CD4-positive, alpha-beta T cell treated with Interleukin-17A for 1 hour (primary cell): ENCODE measurements at places on chromosomes 2 and 18.

DNA sequence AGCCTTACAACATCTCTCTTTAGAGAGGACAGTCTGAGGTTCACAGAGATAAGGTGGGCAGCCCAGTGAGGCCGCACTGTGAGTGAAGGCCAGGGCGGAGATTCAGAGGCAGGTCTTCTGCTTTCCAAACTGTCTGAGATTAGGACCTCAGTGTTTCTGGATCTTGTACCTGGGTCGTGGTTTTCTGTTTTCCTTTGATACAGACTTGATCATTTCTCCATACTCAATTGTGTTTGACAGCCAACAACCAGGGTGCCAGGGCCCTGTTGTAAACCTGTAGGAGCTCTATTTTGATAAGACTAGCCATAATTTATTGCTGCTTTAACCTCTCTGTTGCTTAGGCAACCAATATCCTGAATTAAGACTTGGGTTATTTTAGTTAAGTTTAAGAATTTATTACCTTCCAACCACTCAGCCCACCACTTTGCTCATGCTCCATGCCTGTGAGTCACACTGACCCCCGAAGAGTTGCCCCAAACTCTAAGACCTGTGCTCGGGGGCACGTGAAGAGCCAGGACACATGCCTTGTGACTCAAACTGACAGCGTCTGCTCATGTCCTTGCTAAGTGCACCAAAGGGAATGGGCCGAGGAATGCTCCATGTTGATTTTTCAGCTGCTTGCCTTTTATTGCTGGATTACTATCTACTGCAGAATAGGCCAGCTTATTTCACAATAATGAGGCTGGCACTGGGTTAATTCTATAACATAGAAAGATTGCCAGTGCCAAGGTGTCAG lies 248.6 kb downstream of the BCL2 start:
- no peak for DNase-seq

- no peak for DNase-seq
Measured at GRCh38 chr2:46886268-46887027, 29.2 kb downstream of the MCFD2 start.

DNA sequence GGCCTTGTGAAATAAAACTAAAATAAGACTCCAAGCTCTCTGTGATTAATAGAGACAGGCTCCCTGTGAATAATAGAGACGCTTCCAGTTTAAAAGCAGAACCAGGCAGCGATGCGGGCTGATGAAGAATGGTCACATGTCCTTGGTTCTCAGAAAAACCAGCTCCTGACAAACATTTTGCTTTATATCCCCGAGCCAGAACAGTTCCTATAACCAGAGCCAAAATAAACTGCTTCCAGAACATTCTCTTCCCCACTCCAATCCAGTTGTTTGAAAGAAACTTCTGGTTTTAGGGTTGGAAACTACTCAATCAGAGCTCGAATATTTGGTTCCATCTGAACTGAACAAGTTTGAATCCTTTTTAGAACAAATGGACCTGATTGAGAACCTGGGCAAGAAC lies 213.7 kb downstream of the TSN start:
- no peak for DNase-seq

DNA sequence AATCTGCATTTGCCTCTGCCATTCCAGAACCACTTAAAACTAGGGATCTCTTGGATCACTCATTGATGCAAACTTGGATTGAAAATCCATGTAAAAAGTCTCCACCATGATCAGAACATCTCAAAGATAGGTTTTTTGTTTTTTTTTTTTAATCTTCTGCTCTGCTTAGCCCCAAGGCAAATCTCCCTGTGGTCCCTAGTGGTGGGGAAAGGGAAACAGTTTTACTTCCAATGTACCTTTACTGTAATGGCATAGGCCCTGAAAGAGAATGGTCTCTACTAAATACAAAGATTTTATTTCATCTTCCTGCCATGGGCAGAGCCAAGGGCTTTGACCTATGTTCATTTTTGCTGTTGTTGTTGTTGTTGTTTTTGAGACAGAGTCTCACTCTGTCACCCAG lies 78.4 kb downstream of the KANSL1L start:
- DNase-seq, result no peak

DNA sequence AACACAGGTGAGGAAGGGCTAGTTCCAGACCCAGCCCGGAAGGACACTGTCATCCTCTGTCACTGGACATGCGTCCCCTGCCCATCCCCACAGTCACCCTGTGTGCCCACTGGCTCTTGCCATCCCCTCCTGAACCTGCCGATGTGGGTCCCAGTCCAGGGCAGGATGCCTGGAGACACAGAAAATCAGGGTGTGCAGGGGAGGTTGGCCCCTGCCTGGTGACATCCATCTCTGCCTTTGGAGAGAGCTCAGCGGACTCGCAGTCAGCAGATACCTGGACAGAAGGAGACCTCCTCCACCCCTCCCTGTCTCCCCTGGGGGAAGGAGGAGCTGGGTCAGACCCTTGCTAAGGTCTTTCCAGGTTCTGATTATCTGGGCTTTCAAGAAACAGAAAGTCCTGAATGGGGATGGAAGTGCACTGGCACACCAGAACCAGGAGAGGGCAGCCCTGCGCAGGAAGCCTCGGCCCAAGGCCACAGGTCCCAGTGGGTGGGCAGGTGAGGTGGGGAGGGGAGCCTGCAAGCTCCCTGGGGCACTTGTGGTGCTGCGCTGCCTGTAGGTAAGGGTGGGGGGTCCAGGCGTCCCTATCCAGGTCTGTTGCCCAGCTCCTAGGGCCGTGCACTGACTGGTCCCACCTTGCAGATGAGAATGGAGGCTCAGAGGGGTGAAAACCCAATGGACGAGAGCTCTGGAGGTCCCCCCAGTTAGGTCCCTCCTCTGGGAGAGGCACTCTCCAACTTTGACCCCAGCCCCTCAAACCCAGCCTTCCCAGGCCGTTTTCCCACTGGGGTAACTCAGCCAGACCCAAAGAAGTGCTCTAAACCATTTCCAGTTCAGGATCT lies 9.7 kb upstream of the OTOS start:
- DNase-seq, result peak; percentile 11

DNA sequence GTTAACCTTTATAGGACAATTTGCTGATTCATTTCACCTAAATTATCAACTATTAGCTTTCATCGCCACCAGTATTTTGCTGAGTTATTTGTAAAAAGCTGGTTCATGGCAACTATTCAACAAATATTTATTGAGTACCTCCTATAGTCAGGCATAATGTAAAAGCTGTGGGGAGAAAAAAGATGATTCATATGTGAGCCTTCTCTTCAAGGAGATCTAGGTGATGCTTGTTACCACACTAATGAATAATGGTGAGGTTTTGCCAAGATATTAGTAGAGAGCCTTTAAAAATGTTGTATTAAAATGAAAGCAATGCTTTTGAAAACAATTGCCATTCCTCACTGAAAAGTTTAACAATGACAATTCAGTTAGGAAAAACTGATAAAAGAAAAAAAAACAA lies 187.8 kb downstream of the ANKRD44 start:
- no peak for DNase-seq

- DNase-seq, result no peak
Measured at GRCh38 chr2:38613849-38614213, 11.1 kb upstream of the HNRNPLL start.

GRCh38 chr2:105042189-105042588 lies 4.3 kb downstream of the MRPS9 start:
- no peak for DNase-seq

GRCh38 chr2:158501301-158501700 lies 44.5 kb downstream of the PKP4 start:
- no peak for DNase-seq

DNA sequence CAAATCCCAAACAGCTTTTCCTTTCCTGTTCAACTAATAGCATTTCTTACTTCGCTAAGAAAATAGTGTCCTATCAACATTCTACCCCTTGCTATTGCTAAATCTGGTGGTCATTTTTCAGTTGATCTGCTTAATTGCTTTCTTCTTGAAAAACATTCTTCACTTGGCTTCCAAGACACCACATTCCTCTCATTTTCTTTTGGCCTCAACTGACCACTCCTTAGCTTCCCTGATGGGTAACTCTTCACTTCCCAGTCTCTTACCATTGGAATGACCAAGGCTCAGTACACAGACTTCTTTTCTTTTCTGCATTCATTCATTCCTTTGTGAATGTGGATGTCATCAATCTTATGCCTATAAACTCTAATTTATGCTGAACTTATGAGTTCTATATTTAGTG lies 230.8 kb upstream of the CDH2 start:
- no peak for DNase-seq

DNA sequence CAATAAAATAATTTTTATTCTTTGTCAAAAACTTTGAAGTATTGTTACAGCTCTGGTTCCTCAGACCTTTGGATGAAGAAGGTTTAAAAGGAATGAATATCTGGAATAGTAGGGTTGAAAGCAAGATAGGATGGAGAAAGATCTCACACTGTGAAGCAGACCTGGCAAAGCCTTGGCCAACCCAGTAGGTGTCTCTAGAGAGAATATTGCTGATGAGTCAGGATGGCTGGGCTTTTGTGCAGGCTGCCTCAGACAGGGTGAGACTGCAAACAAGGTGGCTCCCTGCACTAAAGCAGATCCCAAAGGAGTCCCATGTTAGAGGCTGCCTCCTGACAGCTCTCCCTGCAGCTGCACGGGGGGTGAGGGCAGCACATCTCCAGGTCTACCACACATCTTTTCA lies 226.0 kb upstream of the ITGA4 start:
- DNase-seq, result no peak

- no peak for DNase-seq
Measured at GRCh38 chr18:27239669-27240068, 54.6 kb upstream of the CHST9 start.

DNA sequence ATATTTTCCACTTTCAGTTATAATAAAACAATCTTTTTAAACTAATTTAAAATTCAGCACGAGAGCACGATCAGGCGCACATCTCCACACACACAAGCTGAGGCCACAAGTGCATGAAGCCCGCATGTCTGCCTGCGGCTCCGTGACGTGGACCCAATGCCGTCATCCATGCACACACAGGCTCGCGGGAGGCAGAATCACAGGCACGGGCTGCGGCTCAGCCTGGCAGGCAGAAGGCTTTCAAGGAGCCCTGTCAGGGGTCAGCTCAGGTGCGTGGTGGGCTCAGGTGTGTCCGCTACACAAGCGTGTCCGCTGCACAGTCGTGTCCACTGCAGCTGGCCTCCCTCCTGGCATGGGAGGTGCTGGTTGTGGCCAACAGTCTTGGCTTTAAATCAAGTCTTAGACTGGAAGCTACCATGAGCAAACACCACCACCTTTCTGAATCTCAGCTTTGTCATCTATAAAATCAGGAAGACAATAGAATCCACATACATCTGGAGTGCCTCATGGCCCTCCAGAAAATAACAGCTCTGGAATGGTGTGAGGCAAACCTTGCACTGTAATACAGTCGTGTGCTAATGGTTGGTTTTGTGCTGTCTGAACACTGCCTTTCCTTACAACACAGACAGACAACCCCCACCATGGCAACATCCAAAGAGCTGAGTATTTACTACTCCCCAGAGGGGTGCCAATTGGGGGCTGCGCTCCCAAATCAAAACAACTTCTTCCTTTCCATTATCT lies 210.1 kb downstream of the NDUFA10 start:
- DNase-seq, result no peak

DNA sequence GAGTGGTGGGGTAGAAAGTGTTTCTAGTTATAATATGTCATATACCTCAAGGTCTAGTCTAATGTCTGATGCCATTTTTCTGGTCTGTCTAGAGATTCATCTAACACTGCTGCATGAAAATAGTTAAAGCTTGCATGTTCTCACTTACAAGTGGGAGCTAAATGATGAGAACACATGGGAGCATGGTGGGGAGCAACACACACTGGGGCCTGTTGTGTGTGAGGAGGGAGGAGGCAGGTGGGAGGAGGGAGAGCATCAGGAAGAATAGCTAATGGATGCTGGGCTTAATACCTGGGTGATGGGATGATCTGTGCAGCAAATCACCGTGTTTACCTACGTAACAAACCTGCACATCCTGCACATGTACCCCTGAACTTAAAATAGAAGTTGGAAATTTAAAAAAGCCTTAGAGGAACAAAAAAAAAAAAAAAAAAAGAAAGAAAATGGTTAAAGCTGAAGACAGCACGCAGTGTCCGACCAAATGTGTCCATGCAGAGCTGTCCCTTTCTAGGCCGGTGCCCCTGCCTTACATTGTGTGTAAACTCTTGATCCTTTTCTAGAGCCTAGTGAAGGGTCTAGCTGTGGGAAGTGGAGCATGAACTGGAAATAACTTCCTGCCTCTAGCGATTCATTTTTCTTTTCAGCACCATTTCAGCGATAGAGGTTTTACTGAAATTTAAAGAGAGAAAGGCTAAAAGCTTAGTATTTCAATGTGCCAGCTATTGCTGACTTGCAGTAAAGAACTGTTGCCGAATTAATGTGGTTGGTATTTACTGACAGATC lies 94.0 kb downstream of the FMNL2 start:
- no peak for DNase-seq

- no peak for DNase-seq
Measured at GRCh38 chr2:66866331-66867062, 431.6 kb downstream of the MEIS1 start.
